ENCODE measurements at places on chromosomes 12 and 14.
A peak's percentile ranks its signal among the peaks of the same experiment; 100 is the strongest.

DNA sequence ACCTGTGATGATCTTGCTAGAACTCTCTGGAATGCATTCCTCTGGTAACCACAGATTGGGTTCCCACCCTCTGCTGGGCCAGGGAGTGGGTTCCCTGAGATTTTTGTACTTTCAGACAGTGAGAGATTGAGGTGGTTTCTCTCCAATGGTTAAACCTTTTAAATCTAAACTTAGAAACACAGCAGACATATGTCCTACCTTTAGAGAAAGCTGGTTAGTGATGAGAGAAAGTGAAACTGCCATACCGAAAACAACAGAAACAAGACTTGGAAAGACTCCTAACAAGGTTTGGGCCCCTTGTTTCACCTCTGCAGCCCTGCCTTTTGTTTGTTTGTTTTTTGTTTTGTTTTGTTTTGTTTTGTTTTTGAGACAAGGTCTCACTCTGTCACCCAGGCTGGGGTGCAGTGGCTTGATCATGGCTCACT is 9.7 kb upstream of the SGPP1 start:
- DNase-seq = no peak

GRCh38 chr14:50928002-50928635 is 16.2 kb downstream of the PYGL start:
- no peak for DNase-seq

DNA sequence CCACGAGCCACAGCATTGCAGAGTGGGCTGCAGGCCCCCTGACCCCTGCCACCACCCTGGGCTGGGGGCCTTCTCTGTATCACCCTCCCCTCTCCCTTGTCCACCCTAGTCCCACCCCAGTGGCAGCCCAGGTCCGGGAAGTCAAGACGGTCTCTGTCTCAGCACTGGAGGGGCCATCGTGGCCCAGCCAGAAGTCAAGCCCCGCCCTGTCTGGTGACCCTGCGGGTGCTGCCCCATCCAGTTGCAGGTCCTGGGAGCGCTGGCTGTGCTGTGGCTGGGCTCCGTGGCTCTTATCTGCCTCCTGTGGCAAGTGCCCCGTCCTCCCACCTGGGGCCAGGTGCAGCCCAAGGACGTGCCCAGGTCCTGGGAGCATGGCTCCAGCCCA is 2.7 kb downstream of the PLD4 start:
- DNase-seq = no peak

GRCh38 chr14:103207388-103208072 is 84.3 kb downstream of the TNFAIP2 start:
- DNase-seq = no peak

DNA sequence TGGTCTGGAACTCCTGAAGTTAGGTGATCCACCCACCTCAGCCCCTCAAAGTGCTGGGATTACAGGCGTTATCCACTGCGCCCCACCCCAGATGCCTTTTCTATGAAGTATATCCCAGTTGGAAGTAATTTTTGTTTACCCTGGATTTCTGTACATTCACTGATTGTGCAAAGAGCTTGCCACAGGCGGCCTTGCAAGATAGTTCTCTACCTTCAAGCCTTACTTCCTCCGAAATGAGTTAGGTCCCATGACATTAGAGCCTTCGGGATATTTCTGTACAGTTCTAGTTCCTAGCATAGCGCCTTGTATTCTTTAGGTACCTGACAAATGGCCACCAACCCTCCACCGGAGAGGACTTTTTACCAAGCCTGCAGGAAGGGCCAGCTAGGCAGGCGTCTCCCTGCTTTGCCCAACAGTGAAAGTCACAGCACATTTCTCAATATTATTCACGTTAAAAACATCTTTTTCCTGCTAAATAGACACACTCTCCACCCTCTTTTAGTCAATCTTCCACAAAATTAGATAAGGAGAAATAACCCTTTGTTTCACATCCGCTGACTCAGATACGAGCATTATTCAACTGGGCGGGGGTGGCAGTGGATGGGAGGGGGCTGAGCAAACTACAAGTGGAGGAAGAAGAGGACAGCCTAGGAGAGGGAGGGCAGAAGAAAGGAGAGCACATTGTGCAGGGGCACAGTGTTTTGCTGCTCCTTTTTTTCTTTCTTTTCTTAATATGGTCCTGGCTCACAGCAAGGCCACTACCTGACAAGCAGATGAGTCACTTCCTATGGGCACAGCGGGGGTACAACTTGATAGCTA is 40.0 kb upstream of the CAPRIN2 start:
- no peak for DNase-seq

DNA sequence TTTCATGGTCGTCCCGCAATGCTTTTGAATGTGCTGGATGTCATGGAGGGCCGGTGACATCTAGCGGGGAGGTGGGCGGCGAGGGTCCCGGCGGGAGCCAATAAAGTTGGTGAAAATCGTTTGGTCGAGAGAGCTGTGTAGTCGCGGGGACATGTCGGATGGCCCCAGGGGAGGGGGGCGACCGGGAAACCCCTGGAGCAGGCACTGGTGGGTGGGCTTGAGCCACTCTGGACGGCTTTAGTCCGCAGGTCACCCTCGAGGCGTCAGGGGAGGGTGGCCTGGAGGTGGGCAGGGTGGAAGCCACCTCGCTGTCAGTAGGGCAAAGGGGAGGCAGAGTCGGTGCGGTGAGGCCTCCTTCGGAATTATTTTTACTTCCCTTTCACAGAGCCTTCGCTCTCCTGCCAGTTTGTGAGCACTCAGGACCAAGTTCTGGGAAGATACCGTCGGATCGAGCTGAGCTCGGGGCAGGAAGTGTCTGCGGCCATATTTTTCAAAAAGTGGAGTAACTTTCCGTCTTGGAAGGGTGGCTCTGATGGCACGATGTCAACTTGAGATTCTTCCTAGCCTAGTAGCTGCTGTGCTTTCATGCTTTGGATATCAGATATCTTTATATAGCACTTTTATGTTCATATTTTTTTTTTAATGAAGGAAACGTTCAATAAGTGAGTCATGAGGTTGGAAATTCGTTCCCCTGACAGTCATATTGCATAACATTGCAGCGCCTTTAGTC is 28.2 kb downstream of the WBP11 start:
- DNase-seq = peak; percentile 35

Data from CD4-positive, alpha-beta T cell treated with Interleukin-4 for 4 hours (primary cell).